ENCODE measurements at places on chromosomes 7 and 10.

GRCh38 chr7:98196706-98197605, 14.3 kb upstream of the BHLHA15 start:
- DNase-seq = no peak

GRCh38 chr7:157691586-157692459, 355.0 kb downstream of the DNAJB6 start:
- no peak for DNase-seq

GRCh38 chr7:127809261-127809702, 157.3 kb downstream of the SND1 start:
- no peak for DNase-seq

GRCh38 chr7:17994079-17994850, 33.4 kb downstream of the PRPS1L1 start:
- no peak for DNase-seq

DNA sequence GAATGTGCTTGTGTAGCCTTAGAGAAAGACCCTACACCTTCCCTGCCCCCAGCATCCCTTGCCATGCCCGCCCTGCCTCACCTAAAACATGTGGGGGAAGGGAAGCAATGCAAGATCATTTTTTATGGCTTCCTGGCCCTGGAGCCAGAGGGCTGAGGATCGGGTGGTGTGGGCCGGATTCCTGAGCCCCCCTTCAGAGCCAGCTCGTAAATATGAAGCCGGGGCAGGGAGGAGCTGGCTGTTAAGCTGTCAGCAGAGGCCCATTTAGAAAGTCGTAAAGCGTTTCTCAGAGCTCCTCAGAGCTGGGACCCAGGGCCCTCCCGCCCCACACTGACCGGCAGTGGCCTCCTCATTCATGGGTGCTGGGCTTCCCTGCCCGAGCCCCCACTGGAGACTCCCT, 23.9 kb downstream of the UNC5B start:
- no peak for DNase-seq

DNA sequence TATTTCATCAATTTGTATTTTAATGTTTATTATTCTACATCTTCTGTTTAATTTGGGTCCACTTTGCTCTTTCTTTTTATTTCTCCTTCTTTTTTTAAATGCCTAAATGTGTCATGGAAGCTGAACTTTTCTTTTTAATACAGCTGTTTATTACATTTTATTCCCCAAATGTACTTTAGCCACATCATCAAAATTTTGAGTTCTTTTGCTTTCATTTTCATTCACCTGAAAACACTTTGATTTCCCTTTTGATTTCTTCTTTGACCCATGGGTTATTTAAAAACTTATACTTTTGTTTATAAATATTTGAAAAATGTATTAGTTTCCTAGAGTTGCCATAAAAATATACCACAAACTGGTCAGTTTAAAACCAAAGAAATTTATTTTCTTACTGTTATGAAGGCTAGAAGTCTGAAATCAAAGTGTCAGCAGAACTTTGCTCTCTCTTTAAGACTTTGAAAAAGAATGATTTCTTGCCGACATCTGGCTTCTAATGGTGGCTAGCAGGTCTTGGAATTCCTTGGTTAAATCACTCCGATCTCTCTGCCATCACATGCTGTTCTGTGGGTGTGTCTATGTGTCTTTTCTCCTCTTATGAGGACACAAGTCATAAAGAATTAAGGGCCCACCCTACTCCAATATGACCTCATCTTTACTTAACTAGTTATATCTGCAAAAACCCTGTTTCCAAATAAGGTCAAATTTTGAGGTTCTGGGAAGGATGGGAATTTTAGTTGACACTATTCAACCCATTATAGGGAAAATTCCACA, 225.5 kb downstream of the ANKRD7 start:
- no peak for DNase-seq

DNA sequence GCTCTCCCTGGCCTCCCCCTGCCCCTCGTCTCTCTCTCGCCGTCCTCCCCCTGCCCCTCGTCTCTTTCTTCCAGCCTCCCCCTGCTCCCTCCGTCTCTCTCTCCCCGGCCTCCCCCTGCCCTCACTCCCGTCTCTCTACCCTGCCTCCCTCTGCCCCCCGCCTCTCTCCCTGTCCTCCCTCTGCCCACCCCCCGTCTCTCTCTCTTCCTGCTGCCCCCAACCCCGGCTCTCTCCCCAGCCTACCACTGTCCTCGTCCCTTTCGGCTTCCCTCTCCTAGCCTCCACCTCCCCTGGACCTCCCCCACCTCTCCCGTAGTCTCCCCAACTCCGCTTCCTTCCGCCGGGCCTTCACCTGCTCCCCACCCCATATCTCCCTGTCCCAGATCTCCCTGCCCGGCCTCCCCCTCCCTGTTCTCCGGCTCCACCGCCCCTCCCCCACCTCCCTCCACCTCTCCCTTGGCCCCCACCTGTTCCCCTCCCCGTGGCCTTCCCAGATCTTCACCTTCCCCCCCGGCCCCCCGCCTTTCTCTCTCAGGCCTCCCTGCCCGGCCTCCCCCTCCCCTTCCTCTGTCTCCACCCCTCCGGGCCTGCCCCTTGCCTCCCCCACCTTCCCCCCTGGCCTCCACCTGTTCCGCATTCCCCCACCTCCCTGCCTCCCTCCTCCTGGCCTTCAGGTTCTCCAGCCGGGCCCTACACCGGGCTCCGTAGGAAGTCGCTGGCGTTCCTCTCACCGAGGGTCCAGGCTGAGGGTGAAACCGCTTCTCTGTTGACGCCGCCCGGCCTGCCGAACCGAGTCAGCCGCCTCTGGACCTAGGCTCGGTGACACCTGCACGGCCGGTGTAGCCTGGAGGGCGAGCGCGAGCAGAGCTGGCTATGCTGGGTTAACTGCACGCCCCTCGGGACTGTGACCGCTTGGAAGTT, 1.2 kb downstream of the GET4 start:
- no peak for DNase-seq

- DNase-seq = no peak
Measured at GRCh38 chr7:123635551-123636359, 19.9 kb upstream of the LMOD2 start.

- DNase-seq = no peak
Measured at GRCh38 chr7:55500117-55500756, 72.1 kb downstream of the VOPP1 start.

DNA sequence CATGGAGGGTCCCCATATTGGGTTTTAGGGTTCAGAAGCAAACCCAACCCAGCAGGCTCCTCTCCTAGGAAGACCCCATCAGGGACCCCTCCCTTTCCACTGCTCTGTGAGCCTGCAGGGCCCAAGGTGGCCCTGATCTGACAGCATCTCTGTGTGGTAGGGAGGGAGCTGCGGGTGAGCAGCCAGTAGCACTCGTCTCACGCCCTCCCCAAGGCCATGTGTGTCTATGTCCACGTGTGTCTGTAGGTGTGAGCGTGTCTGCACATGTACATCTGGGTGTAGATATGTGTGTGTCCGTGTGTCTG, 103.5 kb upstream of the FAM20C start:
- DNase-seq = no peak

- no peak for DNase-seq
Measured at GRCh38 chr7:23026164-23026563, 12.2 kb upstream of the HYCC1 start.

GRCh38 chr7:67786021-67786420, 789.4 kb downstream of the TYW1 start:
- no peak for DNase-seq

DNA sequence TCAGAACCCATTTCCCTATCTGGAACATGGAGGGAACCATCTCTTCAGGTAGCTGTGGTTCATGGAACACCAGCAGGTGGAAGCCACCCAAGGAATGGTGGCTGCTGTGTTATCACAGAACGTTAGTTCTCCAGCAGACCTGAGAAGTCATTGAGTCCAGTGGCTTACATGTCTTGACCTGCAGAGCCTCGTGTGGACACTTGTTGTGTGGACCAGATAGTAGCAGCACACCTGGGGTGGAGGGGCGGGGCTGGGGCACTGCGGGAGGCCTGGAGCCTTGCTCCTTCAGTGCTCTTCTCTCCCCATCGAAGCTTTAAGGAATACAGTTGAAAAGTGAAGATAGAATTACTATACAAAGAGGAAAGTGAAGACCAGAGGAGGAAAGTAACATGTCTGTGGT, 42.4 kb downstream of the VWA2 start:
- DNase-seq = no peak

GRCh38 chr7:100401811-100402210, 26.7 kb downstream of the ZCWPW1 start:
- DNase-seq = no peak

DNA sequence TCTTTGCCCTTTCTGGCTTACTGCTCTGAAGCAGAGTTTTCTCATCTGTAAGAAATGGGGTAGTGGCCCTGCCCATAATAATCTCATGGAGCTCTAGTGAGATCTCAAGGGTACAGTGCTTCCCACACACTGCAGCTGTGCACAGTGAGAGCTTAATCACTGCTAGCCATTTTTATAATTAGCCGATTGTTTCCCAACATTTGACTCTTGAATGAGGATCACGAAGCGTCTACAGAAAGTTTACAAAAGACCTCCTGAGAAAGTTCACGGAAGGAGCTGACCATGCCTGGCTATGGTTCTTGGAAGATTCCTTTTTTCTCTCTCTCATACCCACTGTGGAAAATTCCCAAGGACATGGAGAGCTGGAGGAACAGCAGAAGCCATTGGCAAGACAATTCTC, 70.4 kb downstream of the FAM171A1 start:
- DNase-seq = no peak

DNA sequence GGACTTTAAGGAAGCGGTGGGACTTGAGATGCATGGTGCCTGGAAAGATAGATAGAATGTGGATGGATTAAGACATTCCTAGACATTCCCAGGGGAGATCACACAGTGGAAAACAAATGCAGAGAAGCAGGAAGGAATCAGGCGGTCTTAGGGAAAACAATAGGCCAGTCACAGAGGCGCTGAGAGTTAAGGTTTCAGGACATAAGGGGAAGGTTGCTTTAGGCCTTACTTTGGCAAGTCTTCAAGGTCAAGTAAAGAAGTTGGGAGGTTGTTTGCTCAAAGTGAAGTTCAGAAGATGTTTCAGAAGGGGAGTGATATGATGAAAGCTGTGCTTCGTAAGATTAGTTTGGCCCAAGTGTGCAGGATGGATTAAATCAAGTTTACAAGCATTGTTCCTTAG, 109.4 kb downstream of the SUGCT start:
- no peak for DNase-seq

- no peak for DNase-seq
Measured at GRCh38 chr10:124691421-124692099, 52.6 kb downstream of the FAM53B start.

DNA sequence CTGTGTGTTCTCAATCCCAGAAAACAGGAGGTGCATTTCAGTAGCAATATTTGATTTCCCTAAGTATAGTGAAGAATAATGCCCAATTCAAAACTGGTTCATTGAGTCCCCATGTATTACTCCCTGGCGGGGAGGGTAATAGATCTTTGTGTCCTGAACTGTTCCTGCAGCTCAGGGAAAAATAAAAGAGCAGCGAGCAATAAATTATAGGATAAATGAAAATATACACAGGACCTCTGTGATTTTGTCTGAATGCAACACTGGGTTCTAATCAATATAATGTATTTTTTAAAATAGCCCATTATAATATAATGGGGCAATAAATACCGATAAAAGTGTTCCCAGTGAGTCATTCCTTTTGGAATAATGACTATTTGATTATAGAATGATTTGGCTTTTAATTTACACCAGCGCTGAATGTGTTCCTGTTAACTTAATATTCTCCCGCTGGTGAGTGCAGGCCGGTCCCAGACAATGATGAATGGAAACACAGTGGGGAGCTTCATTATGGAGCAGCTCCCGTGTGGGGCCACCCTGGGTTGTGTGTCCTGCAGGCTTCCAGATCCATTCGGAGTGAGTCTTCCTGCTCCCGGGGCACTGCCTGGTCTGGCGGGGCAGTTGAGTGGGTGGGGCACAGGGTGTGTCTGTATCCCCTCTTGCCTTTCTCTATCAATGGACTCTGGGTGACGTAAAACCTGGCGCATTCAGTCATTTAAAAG, 263.1 kb downstream of the ACTR3B start:
- no peak for DNase-seq

GRCh38 chr10:102554531-102554930, 50.8 kb downstream of the SUFU start:
- no peak for DNase-seq

DNA sequence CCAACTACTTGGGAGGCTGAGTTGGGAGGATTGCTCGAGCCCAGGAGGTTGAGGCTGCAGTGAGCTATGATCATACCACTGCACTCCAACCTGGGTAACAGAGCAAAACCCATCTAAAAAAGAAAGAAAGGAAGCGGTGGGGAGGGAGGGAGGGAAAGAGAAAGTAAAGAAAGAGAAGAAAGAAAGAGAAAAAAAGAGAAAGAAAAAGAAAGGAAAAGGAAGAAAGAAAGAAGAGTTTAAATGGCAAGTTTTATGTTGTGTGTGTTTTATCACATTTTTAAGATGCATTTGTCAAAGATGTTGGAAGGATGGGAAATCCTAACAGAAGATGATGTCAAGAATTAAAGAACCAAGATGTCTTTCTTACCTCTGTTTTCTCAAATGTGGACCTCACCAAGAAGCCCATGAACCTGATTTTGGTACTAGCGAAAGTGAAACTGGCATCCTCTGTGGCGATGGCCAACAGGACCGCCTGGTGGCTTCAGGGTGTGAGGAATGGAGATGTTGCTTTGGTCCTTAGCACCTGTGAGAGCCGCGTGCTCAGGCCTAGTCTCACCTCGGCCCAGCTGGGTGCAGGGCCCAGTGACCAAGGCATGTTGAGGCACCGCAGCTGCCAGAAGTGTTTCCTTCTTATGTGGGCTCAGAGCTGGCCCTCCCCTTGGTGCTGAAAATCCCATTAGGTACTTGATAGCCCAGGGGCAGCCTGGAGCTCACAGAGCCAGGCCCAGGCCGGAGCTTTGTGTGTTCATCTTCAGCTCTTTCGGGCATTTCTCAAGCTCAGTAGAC, 9.8 kb downstream of the UCMA start:
- DNase-seq = no peak

GRCh38 chr7:155908385-155908784, 96.1 kb upstream of the SHH start:
- DNase-seq = no peak

- DNase-seq = no peak
Measured at GRCh38 chr7:74199551-74200355, 10.1 kb upstream of the LAT2 start.

DNA sequence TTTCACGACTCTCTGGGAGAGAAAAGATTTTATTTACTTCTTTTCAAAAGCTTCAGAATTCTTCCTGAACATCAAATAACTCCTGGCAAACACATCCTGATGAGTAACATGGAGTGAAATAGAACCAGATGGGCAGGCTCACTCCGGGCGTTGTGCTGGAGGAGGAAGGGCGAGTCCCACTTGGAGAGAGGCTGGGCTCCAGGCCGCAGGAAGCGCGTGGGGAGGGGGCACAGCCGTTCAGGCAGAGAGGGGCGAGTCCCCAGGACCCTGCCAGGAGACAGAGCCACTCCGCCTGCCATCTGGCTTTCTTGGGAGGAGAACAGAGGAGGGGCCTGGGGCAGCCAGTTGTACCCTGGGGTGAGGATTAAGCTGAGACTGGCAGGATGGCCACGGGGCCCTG, 265.9 kb upstream of the ZMIZ1 start:
- no peak for DNase-seq

DNA sequence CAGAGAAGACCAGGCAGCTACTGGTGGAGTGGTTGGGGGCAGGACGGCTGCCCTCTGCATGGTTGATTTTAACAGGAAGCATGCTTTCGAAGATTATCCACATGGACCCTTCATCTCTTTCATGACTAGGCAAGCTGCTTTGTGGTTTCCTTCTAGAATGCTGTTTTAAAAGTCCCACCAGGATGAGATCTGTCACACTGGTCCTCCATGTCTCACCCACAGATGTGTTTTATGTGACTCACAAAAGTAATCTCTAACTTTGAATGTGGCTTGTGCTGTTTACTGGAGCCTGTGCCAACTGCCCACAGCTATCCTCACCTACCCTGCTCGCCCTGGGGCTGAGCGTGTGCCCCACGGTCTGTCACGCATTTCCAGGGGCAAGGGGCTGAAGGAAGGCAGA, 188.8 kb downstream of the GFRA1 start:
- no peak for DNase-seq

- DNase-seq = no peak
Measured at GRCh38 chr10:130137090-130137448, 878 bp downstream of the GLRX3 start.
